Fibroblast of skin of right quadriceps (primary cell): ENCODE measurements at places on chromosomes 3 and 15.

DNA sequence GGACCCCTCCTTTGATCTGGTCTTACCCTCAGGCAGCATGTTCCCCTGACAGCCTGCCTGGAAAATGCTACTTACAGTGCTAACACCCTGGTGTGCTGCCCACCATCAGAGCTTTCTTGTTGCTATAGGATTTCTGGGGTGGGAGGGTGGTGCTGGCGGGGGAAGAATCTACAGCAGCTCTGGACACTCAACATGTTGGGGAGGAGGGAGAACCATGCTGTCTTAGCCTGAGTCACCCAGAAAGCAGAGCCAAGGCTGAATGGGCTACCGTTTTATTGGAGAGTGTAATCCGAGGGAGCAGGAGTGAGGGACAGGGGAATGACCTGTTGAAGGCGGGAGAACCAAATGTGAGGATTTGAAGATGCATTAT, 45.6 kb downstream of the MFSD1 start:
- DNase-seq = peak; percentile 39

DNA sequence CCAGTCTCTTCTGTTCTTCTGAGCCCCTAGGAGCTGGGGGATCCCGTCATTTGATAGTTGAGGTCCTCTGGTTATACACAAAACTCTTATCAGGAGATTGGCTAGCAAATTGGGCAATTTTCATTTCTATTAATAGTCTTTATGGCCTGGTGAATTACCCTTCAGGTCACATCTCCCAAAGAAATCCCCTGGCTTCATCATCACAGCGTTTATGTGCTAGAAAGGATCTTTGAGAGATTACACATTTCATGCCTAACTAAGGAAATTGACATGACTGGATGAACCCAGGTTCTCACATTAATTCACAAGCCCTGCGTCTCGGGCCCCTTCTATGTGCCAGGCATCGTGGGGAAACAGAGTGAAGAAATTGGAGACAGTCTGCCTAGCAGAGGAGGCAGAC, 227.4 kb upstream of the PROK2 start:
- DNase-seq = no peak

GRCh38 chr15:51580385-51580784, 42.2 kb downstream of the DMXL2 start:
- DNase-seq = no peak

DNA sequence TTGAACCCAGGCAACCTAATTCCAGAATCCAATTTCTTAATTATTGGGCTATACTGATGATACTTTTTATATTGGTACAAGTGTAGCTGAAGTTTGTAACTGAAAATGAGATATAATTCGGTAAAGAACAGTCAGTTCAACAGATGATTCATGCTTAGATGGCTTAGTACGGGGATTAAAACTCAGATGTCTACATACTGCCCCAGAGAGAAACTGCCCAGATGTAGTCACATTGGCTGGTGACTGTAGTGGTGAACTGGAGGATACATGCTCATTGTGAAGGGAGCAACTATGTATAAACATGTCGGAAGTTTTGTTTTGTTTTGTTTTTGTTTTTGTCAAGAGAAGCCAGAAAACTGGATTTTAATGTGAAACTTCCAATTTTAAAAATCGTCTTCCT, 179.6 kb downstream of the ADAMTSL3 start:
- no peak for DNase-seq

- DNase-seq = no peak
These were observed 29.9 kb upstream of the MCCC1 start for GRCh38 chr3:183129243-183129642.

DNA sequence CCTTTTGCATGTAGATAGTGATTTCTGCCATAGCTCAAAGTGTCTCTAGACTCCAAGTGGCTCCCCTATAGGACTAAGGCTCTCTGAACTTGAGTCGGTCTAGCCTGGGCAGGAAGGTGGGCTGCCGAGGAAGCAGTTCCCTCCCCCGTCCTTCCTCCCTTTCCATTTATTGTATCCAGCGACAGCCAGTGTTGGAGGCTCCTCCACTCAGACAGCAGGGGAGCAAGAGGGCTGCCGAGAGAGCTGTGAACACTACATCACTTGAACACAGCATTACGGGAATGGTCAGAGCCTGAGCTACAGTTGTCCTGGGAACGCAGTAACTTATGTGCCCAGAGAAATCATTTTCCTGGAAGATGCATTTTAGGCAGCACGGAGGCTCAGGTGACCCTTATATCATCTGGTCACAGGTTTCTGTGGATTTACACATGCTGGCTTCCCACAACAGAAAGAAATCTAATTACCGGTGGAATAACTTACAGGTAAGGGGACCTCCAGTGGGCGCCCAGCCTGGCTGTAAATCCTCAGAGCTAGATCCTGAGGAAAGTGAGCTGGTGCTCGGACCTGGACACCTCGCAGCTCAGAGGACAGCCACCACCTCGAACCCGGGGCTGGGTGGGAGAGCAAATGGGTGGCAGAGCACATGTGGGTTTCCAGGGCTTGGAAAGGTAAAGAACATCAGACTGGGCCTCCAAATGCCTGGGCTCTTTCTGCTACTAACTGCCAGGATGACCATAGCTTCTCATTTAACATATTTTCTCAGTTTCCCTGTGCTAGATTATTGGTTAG, 197.1 kb downstream of the UACA start:
- peak; percentile 15 for DNase-seq

DNA sequence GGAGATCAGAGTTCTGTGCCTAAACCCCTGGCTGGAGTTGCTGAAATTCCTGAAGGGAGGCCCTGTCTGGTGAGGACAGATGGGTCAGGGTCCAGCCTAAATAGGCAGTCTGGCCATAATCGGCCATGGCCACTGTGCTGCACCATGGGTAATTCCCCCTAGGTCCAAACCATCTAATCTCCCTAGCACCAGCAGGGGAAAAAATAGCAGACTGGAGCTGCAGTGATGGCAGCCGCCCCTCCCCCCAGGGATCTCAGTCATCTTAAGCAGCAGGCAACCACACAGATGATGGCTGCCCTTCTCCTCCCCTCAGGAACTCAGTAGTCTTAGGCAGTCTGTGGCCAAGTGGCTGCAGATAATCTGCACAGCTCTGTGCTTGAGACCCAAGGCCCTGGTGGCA, 68.4 kb upstream of the CD96 start:
- DNase-seq = no peak
